A549 (cell line): ENCODE measurements at places on chromosomes 7 and 10. TPM values are rescaled to one million over a fixed set of nuclear protein-coding genes. Genes with fewer than 3 reads are reported as not detected.
A peak's percentile ranks its signal among the peaks of the same experiment; 100 is the strongest.

- DNase-seq, result no peak
Measured at GRCh38 chr7:105621617-105622016, 40.3 kb upstream of the EFCAB10 start.

DNA sequence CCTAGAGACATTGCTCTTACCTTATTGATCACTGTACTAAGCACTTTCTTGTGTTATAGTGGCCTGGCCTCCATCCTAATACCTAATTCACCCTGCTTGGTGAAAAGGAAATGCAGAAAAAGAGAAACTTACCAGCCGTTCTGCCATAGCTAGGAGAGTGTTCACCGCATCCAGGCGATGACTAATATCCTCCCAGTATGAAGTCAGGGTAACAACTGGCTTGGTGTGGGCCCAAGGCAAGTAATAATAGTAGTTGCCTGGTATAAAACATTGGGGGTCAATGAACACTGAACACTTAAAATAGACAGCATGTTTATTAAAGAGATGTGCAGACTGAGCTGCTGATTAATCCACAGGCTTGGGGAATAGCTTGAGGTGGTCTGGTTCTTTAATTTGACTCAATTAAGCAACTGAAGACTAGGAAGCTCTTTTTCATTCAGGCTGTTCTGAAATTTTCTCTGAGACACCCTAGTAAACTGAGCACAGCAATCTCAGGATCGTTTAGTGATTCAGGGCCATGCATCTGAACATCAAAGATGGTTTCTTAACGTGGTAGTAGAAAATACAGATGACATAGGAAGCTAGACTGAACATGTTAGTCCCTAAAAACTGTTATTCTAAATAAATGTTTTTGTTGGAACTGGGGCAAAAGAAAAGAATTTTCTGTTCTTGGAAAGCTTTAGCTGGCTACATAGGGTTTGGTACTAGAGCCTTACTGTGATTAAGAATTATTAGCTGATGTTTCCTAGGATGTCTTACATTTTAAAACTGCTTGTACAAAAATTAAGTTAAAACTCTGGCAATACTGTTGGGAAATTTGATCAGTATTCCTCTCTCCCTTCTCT is 102.2 kb downstream of the MYOF start:
- DNase-seq, result no peak

GRCh38 chr7:128259131-128260061 is 18.3 kb downstream of the LEP start:
- no peak for DNase-seq

GRCh38 chr10:72505435-72505834 is 120.4 kb downstream of the MICU1 start:
- no peak for DNase-seq

- DNase-seq, result no peak
Measured at GRCh38 chr7:30308389-30308788, 24.0 kb downstream of the ZNRF2 start.

- DNase-seq, result peak; percentile 73
Measured at GRCh38 chr10:15461353-15462108, 90.4 kb upstream of the FAM171A1 start.

- DNase-seq, result no peak
Measured at GRCh38 chr7:107593025-107593410, 13.0 kb downstream of the BCAP29 start.

The MCM10 gene
- polyA plus RNA-seq, result 22.4 to 25.4 TPM (median 24.3 TPM) in 3 replicates

The CEP55 gene
- polyA plus RNA-seq, result 51.2 to 57.9 TPM (median 52.4 TPM) in 3 replicates

The CLDN15 gene
- 11.2 to 14.4 TPM (median 12.9 TPM) in 3 replicates for polyA plus RNA-seq

The C1QL3 gene
- polyA plus RNA-seq, result not detected in 3 replicates
